ENCODE measurements at places on chromosomes 6 and 20.

GRCh38 chr20:39528436-39528835 lies 566.3 kb downstream of the DHX35 start:
- no peak for DNase-seq

GRCh38 chr20:43667341-43668132 lies 623 bp downstream of the MYBL2 start:
- DNase-seq, result no peak

DNA sequence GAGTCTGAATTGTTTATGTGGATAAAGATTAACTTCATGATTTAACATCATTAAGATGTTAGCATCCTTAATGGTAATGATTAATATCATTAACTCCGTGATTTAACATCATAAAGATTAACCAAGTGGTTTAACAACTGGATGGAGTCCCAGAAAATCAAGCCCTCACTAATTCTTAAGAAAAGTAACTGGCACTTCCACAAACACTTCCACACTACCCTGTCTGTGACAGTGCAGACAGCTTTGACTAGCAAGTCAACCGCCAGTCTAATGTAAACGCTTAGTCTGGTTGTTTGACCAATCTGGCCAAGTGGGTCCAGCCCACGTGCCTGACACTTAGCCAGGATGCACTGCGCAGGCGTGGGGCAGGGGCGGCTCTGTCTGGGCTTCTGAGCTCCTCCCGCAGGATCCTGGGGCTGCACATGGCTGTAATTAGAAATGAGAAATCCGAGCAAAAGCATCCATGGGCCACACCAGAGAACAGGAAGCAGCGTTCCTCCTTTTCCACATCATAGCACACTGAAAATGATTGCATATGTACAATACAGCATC lies 424.2 kb downstream of the FOXA2 start:
- DNase-seq, result no peak

GRCh38 chr20:41889126-41889843 lies 271.1 kb upstream of the CHD6 start:
- no peak for DNase-seq

DNA sequence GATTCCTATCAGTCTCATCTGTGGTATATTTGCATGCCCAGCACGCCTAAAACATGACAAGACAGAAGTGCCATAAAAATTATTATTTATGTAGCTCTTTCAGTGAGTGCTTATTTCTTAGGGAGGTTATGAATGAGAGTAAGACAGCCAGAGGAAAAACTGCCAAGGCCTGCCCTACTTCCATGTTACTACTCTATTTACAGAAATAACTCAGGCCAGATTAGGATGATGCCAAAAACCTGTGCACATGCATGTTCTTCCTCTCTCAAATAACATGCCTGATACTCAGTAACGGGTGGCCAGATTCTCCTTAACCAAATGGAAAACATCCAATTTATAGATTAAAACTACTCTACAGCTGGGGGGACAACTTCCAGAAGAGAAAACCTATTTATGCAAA lies 45.7 kb downstream of the ILRUN start:
- DNase-seq, result no peak

GRCh38 chr6:79421707-79422484 lies 115.3 kb downstream of the LCA5 start:
- DNase-seq, result peak; percentile 94

GRCh38 chr20:3871550-3872265 lies 17.5 kb upstream of the PANK2 start:
- DNase-seq, result no peak
